ENCODE measurements at places on chromosomes 16 and 17. TPM values are rescaled to one million over a fixed set of nuclear protein-coding genes. Genes with fewer than 3 reads are reported as not detected.

DNA sequence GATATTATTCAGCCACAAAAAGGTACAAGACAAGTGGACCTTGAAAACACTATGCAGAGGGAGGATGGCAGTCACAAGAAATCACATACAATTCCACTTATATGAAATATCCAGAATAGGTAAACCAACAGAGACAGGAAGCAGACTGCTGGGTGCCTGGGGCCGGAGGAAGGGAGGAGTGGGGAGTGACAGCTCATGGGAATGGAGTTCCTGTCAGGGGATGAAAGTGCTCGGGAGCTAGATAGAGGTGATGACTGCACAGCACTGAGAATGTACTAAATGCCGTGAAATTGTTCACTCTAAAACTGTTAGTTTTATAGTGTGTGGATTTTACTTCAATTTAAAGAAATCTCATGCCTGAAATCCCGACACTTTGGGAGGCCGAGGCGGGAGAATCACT, 74.2 kb upstream of the MED9 start:
- H3K27me3 ChIP-seq = no peaks in the 10 kb centered on the region
- no peak overlapping the region for H3K27ac ChIP-seq

GRCh38 chr17:82970067-82970466, 109.3 kb upstream of the METRNL start:
- no peak overlapping the region for H3K4me3 ChIP-seq
- no peak overlapping the region for H3K27ac ChIP-seq
- DNase-seq = no peak
- no peaks in the 10 kb centered on the region for H3K36me3 ChIP-seq
- no peaks in the 10 kb centered on the region for H3K4me1 ChIP-seq

DNA sequence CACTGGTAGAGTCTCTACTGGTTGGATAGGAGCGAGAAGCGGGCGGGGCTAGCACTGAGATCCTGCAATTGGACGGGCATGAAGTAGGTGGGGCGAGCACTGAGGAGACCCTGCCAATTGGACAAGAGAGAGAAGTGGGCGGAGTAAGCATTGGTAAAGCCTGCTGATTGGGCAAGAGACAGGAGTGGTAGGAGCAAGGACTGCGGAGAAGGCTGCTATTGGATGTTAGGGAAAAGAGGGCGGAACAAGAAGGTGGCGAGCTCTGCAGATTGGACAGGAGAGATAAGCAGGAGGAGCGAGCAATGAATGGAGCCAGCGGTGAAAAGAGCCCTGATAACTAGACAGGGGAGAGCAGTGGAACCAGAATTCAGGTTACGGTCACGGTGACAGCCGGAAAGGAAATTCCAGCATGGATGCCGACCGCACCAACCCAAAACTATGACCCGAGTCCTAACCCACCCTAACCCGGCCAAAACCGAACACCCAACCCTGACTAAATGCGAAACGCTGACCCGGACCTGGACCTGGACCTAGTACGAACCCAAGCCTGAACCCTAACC, 4.8 kb downstream of the SCGB1C2 start:
- no peak overlapping the region for H3K27ac ChIP-seq
- DNase-seq = peak; percentile 15
- H3K4me3 ChIP-seq = no peak overlapping the region
- H3K36me3 ChIP-seq = no peaks in the 10 kb centered on the region
- peaks cover 3% of the 10 kb centered on the region for H3K4me1 ChIP-seq

DNA sequence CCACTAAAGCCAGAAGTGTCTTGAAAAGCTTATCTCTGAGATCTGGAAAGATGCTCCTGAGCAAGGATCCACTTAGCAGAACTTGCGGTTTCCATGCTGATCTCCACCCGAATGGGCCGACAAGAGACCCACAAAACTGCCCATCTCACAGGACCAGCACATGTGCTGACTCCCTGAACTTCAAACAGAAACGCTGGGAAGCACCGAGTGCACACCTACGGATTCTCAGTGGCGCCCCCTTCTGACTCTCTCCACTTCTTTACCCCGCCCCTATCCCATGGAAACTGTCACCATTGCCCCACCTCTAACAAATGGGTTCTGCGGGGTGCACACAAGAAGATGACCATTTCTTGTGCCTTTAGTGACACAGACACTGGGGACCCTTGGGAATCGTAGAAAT, 21.4 kb downstream of the CDRT4 start:
- no peak for DNase-seq
- H3K27me3 ChIP-seq = no peaks in the 10 kb centered on the region
- H3K27ac ChIP-seq = no peak overlapping the region

- H3K27ac ChIP-seq = no peak overlapping the region
- H3K27me3 ChIP-seq = peaks cover 22% of the 10 kb centered on the region
Measured at GRCh38 chr16:8611886-8612600, 9.5 kb upstream of the METTL22 start.

GRCh38 chr17:45086865-45087503, 25.9 kb downstream of the NMT1 start:
- no peak for DNase-seq
- no peak overlapping the region for H3K4me3 ChIP-seq
- no peak overlapping the region for H3K27ac ChIP-seq
- H3K4me1 ChIP-seq = peaks cover 3% of the 10 kb centered on the region
- H3K27me3 ChIP-seq = no peaks in the 10 kb centered on the region

Gene PER1
- 47.2 TPM for total RNA-seq

DNA sequence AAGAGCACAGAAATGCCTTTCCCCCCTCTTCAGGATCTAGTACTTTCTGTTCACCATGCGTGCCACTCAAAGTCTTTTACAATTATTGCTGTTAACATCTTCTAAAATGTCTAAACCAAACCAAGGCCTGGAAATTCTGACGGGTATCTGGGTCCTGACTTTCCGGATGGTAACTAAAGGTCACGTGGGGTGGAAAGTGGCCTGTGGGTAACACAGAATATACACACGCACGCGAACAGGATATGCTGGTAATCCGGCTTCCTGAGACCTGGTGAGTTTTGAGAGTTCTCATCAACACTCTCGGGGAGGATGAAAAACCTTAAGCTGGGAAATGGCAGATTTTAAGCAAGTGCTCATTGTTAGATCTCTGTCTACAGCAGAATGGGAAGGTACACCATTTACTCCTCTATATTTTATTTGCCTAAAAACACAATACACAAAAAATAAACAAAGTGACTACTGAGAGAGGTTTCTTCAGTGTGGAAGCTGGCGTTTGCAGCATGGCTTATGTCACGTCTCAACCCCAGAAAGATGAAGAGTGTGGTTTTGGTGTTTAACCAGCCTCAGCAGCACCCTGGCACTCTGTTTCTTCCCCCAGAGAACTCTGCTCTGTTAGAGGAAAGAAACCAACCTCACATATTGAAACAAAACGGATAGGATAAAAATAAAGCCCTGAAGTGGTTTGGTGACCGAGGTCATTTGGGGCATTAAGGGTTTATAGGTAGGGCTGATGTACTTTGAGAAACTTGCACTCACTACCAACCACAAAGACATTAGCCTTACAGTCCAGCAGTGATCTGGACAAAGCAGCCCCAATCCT, 37.3 kb downstream of the SMG6 start:
- H3K36me3 ChIP-seq = no peaks in the 10 kb centered on the region
- no peak overlapping the region for H3K4me3 ChIP-seq
- no peaks in the 10 kb centered on the region for H3K27me3 ChIP-seq
- no peak overlapping the region for H3K27ac ChIP-seq
- DNase-seq = no peak

GRCh38 chr17:58121925-58122324, 26.3 kb upstream of the OR4D1 start:
- H3K27me3 ChIP-seq = peaks cover 30% of the 10 kb centered on the region
- no peak overlapping the region for H3K27ac ChIP-seq
- H3K4me3 ChIP-seq = no peak overlapping the region
- H3K36me3 ChIP-seq = no peaks in the 10 kb centered on the region
- no peaks in the 10 kb centered on the region for H3K4me1 ChIP-seq

Gene CYB561
- total RNA-seq = 125 TPM

- H3K36me3 ChIP-seq = no peaks in the 10 kb centered on the region
- no peak for DNase-seq
- H3K27ac ChIP-seq = no peak overlapping the region
Measured at GRCh38 chr17:15742051-15742795, 10.1 kb downstream of the TBC1D26 start.

DNA sequence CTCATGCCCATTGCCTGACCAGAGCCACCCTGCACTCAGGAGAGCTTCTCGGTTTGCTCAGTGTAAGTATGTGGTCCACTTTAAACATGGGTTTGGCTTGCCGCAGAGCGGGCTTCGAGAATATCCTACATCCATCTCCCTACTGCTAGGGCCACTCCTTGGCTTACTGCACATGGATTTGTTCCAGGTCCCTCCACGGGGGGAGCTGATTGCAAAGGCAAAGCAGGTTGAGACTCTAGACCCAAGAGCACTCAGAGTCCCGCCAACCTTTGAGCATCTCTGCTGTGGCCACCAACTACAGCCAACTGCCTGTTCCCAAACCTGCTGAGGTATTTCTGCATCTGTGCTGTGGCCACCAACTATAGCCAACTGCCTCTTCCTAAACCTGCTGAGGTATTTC, 26.4 kb downstream of the RNF135 start:
- H3K27ac ChIP-seq = no peak overlapping the region
- no peak for DNase-seq
- no peaks in the 10 kb centered on the region for H3K36me3 ChIP-seq
- no peak overlapping the region for H3K4me3 ChIP-seq
- no peaks in the 10 kb centered on the region for H3K27me3 ChIP-seq

- H3K4me1 ChIP-seq = peaks cover 12% of the 10 kb centered on the region
- no peaks in the 10 kb centered on the region for H3K27me3 ChIP-seq
- H3K27ac ChIP-seq = no peak overlapping the region
- peak; percentile 14 for DNase-seq
- H3K4me3 ChIP-seq = no peak overlapping the region
- H3K36me3 ChIP-seq = no peaks in the 10 kb centered on the region
Measured at GRCh38 chr16:66250686-66251431, 115.6 kb upstream of the CDH5 start.

- no peaks in the 10 kb centered on the region for H3K27me3 ChIP-seq
- H3K27ac ChIP-seq = no peak overlapping the region
- no peak for DNase-seq
- no peak overlapping the region for H3K4me3 ChIP-seq
- H3K4me1 ChIP-seq = no peaks in the 10 kb centered on the region
Measured at GRCh38 chr16:52251495-52251894, 295.4 kb downstream of the TOX3 start.

GRCh38 chr17:82239926-82240505, 11.2 kb downstream of the SLC16A3 start:
- H3K27ac ChIP-seq = no peak overlapping the region
- peaks cover 46% of the 10 kb centered on the region for H3K4me1 ChIP-seq
- DNase-seq = no peak
- no peak overlapping the region for H3K4me3 ChIP-seq

DNA sequence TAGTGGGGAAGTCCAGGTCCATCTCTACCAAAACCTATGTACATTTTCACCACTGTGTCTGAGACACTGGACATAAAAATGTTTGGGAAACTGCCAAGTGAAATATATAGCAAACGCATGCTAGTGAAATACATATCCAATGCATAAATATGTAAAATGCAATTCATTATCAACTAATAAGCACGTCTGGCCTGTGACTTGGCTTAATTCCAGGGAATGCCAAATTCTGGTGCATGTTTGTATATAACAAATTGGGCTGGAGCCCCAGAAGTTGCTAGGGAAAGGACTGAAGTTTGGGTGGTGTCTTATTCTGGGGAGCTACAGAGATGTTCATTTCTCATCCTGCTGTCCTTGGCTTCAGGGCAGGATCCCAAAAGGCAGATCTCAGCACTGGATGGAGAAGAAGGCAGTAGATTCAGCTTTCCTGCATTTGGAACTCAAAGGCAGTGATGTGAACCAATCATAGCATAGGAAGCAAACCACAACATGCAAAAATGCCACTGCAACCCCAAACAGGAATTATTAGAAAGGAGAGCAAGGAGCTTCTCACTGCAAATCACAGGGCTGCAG, 184.3 kb downstream of the HS3ST3A1 start:
- no peak overlapping the region for H3K4me3 ChIP-seq
- DNase-seq = no peak
- peaks cover 8% of the 10 kb centered on the region for H3K27me3 ChIP-seq
- no peaks in the 10 kb centered on the region for H3K36me3 ChIP-seq
- H3K27ac ChIP-seq = no peak overlapping the region

Gene CTF1
- total RNA-seq = 0.29 TPM

Gene PRR35
- not detected for total RNA-seq

DNA sequence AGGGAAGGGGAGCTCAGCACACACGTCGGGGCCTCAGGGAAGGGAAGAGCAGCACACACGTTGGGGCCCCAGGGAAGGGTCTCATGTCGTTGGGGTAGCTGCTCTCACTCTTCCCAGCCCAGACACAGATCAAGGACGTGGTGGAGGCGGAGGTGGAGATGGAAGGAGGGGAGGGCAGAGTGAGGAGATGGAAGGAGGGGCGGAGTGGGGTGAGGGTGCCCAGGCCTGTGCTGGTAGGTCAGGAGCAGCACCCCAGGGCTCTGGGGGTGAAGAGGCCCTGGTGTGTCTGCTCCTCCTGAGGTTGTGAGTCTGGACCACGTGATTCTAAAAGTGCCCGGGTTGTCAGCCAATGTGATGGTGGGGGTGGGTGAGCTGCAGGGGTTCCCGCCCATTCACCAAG, 14.9 kb downstream of the CLCN7 start:
- H3K36me3 ChIP-seq = no peaks in the 10 kb centered on the region
- DNase-seq = no peak
- H3K4me3 ChIP-seq = no peak overlapping the region

Gene AHSP
- total RNA-seq = not detected

GRCh38 chr16:64363039-64363438, 758.8 kb downstream of the CDH11 start:
- no peak overlapping the region for H3K4me3 ChIP-seq
- H3K36me3 ChIP-seq = no peaks in the 10 kb centered on the region
- DNase-seq = no peak
- H3K27me3 ChIP-seq = no peaks in the 10 kb centered on the region
- no peak overlapping the region for H3K27ac ChIP-seq
- peaks cover 48% of the 10 kb centered on the region for H3K4me1 ChIP-seq

DNA sequence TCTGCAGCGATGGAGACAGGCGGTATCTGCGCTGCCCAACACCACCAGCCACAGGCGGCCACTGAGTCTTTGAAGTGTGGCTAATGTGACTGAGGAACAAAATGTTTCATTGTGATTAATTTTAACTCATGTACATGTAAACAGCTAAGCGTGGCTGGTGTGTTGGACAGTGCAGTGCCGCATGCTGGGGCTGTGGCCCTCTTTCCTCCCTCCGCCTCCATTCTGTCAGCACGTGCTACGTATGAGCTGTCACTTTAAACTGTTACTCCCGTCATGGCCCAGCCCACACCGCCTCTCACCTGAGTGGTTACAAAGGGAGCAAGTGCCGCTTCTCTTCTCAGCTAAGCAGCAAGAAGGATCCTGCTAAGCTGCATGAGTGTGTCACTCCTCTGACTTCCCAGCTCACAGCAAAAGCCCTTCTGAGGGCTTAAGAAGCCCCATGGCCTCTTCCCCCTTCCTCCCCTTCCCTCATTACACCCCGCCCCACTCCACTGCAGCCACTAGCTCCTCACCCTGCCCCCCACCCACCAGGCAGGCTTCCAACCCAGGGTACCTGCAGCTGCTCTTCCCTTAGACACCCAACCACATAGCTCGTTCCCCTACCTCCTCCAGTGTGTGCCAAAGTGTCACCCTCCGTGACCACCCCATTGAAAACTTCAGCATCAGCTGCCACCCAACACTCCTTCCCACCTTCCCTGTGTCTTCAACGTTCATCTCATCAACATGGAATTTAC, 15.0 kb downstream of the HASPIN start:
- H3K27ac ChIP-seq = no peak overlapping the region
- H3K4me3 ChIP-seq = peak overlapping the region; percentile 59
- H3K27me3 ChIP-seq = no peaks in the 10 kb centered on the region
- peaks cover 11% of the 10 kb centered on the region for H3K4me1 ChIP-seq
- peak; percentile 43 for DNase-seq

Gene ANKRD40CL
- total RNA-seq = not detected

GRCh38 chr16:88591577-88592021, 21.4 kb downstream of the ZC3H18 start:
- peaks cover 7% of the 10 kb centered on the region for H3K36me3 ChIP-seq
- H3K4me1 ChIP-seq = no peaks in the 10 kb centered on the region
- no peak overlapping the region for H3K4me3 ChIP-seq
- DNase-seq = no peak
- H3K27ac ChIP-seq = no peak overlapping the region

All from PC-3 (cell line).